Motor neuron (in vitro differentiated cells): ENCODE measurements at places on chromosomes 2 and 18.
A peak's percentile ranks its signal among the peaks of the same experiment; 100 is the strongest.

GRCh38 chr2:241061275-241061674 lies 40.8 kb downstream of the MTERF4 start:
- no peak for ATAC-seq

GRCh38 chr2:44886414-44886813 lies 55.1 kb upstream of the SIX3 start:
- no peak for ATAC-seq

GRCh38 chr2:177262092-177262491 lies 2.4 kb downstream of the NFE2L2 start:
- ATAC-seq, result no peak

GRCh38 chr18:70377317-70377799 lies 88.5 kb downstream of the SOCS6 start:
- ATAC-seq, result no peak

- no peak for ATAC-seq
Observed at GRCh38 chr2:159108181-159108893, 139.9 kb downstream of the TANC1 start.

DNA sequence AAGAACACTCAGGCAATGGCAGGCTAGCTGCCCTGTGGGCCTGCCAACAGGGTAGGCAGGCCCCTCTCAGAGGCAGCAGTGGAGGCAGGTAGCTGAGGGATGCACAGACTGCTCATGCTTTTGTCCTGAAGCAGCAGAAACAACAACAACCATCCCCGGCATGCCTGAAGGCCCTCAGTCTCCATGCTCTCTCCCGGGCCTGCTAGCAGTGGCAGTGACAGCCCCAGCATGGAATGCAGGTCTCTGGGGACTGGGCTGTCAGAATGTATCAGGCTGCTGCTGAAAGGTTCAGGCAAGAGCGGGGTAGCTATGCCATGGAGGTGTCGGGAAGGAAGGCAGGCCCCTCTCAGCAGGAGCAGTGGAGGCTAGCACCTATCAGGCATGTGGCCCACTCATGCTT lies 209.8 kb downstream of the KCNJ3 start:
- ATAC-seq, result no peak

DNA sequence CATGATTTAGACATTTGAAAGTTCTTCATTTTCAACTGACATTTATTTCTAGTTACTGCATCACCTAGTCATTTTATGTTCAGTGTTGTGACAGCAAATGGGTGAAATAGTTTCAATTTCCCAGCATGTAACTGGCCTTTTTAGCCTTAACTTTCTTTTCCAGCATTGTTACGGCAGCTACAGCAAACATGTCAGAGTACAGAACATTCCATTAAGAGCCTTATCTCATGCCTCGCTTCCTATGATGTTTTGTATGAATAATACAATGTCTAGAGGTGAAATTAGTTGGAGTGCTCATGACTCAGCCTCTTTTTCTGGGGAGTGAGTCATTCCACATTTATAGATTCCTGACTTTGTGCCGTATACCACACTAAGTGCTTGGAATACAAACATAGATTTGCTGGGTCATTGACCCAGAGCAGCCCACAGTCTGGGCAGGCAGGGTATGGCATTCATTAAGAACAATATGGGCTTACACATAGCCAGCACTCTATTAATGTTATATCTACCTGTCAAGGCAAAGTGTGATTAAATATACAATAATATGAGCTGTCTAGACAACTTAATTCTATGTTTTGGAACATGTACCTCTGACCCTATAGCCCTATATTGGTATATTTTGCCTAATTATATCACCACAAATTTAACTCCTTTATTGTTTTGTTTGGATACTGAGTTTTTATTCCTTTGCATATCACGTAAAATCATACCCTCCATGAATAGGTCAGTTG lies 72.2 kb downstream of the MAP2 start:
- peak; percentile 99 for ATAC-seq

GRCh38 chr2:54767921-54768320 lies 44.5 kb downstream of the EML6 start:
- no peak for ATAC-seq

- peak; percentile 24 for ATAC-seq
Observed at GRCh38 chr2:20925265-20925889, 102.5 kb upstream of the LDAH start.

- ATAC-seq, result peak; percentile 91
Observed at GRCh38 chr2:46554397-46554796, 75.0 kb downstream of the TMEM247 start.

DNA sequence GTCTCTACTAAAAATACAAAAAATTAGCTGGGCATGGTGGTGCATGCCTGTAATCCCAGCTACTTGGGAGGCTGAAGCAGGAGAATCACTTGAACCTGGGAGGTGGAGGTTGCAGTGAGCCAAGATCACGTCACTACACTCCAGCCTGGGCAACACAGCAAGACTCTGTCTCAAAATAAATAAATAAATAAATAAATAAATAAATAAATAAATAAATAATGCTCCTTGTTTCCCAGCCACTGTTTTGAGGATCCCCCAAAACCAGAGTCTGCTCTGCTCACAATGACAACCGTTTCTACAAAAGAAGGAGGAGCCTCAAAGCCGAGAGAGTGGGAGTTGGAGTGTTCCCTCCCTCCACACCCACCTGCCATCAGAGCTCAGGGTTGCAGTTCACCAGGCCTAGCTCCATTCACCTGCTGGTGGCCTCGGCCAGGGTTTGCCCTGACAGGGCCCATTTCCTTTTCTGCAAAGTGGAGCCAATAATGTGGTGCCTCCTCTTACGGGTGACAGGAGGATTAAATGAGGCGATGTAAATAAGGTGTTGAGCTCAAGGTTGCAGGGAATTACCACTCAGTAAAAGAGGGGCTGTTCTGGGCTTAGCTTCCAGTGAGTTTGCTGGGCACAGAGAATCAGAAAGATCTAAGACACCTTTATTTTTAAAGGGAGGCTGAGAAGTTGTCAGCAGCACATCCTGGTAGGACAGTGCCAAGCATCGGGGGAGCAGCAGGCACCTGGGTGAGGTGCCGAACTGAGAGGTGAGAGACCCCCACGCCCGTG lies 25.5 kb downstream of the CRACDL start:
- no peak for ATAC-seq

- ATAC-seq, result no peak
Observed at GRCh38 chr2:230564805-230565779, 147.6 kb upstream of the CAB39 start.

GRCh38 chr2:145484448-145485097 lies 964.7 kb upstream of the ZEB2 start:
- ATAC-seq, result peak; percentile 100

GRCh38 chr2:18247282-18248110 lies 313.0 kb downstream of the RDH14 start:
- no peak for ATAC-seq

DNA sequence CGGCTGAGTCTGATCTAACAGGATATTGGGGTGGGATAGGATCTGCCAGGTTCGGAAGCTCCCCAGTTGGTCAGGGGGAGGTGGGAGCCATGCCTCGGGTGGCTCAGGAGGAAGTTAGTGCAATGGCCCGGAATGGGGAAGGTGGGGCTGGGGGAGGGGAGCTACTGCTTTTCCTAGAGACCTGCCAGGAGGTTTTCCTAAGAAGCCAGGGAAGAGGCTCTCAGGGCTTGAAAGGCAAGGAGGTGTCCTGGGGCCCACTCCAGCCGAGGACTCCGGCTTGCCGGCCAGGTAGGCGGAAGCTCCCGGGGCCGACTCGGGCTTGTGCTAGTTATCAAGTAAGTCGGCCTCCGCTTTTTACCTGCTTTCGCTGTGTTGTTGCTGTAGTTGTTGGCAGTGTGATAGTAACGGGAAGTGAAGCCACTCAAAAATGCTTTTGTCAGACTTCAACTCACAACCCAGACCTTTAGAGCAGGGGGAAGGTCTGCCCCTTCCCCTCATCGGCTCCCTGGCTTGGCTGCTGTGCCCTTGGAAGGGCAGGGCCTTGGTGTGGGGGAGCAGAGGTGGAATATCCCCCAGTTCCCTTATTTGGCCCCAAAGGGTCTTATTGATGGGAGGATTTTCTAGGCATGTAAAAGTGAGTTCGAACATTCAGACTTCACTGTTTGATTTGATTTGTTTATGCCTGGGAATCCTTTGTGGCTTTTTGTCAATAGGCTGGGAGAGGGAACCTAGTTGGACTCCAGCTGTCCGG lies 5.4 kb downstream of the GDF7 start:
- ATAC-seq, result no peak

DNA sequence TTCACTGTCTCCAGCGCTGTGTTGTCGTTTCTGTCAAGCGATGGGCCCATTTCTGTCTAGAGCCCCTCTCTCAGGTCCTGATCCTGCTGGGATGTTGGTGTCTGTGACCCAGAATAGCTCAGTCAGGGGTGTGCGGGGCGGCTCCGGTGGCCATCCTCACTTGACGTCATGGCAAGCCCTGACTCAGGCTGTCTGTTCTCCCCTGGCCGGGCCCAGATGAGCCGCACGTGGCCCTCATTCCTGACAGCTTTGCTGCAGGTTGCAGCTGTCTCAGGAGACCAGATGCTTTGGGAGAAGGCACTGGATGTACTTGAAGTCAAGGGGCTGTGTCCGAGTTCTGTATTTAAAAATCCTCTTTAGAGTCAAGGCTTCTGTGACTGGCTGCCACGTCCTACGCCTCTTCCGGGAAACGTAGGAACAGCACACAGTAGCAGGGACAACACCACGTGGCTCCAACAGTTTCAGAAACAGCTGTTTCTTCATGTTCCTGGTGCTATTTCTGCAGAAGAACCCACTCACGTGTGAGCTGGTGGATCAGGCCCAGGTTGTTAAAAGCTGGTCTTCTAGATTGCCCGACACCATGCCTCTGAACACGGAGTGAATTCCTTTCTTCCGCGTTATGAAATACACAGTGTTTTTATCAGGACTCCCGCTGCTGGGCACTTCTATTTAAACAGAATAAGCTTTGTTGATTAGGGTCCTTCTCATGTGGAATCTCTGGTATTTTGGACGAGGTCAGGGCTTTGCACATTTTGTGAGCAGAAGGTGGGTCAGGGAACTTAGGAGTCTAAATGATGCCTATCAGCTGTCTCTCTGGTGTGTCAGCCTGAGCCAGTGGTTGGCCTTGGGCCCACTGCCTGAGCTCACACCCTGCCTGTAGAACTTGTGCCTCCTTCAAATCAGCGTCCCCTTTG lies 28.3 kb upstream of the NTSR2 start:
- peak; percentile 76 for ATAC-seq

GRCh38 chr2:45253151-45253550 lies 243.9 kb upstream of the SIX2 start:
- no peak for ATAC-seq

- ATAC-seq, result peak; percentile 51
Observed at GRCh38 chr2:234191819-234192407, 141.4 kb downstream of the SPP2 start.

DNA sequence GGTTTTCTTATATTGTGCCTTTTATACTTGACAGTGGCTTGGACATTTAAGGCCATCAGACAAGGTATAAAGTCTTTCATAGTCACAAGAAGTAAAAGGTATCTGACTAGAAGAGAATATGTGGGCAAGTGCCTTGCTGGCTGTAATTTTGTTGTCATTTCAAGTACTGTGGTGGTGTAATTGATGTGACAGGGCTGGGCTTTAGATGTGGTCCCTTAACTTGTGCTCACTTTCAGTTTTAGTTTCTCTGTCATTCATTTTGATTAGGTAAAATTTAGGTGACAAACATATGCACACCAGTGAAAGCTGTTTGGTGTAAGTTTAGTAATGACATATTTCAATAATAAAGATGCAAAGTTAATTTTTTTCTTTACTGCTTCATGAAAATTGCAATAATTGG lies 31.2 kb upstream of the TBR1 start:
- ATAC-seq, result no peak

DNA sequence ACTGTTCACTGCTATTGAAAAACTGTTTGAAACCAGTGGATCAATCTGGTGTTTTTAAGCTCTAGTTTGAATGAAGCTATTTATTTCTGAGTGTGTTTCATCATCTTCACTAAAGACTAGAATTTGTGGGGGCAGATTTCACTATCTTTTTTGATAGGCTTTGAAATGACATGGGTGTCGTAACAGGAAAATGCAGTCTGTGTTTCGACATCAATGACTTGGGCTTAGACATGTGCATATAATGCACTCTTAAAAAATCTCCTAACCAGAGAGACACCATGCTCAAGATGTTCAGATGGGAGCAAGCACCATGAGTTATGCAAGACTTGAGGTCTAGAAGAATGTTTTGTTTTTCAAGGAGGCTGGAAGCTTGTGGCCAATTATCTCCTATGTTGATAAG lies 221.6 kb downstream of the GPD2 start:
- ATAC-seq, result no peak

DNA sequence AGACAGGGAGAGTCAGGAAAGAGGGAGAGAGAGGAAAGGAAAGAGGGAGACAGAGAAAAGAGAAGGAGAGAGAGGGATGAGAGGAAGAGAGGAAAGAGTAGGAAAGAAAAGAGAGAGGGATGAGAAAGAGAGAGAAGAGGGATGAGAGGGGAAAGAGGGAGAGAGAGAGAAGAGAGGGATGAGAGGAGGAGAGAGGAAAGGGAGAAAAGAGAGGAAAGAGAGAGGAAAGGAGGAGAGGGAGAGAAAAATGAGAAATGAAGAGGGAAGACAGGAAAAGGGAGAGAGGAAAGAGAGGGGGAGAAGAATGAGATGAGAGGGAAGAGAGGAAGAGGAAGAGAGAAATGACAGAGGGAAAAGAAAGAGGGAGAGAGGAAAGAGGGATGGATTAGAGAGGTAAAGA lies 207.0 kb upstream of the SKOR2 start:
- ATAC-seq, result no peak

DNA sequence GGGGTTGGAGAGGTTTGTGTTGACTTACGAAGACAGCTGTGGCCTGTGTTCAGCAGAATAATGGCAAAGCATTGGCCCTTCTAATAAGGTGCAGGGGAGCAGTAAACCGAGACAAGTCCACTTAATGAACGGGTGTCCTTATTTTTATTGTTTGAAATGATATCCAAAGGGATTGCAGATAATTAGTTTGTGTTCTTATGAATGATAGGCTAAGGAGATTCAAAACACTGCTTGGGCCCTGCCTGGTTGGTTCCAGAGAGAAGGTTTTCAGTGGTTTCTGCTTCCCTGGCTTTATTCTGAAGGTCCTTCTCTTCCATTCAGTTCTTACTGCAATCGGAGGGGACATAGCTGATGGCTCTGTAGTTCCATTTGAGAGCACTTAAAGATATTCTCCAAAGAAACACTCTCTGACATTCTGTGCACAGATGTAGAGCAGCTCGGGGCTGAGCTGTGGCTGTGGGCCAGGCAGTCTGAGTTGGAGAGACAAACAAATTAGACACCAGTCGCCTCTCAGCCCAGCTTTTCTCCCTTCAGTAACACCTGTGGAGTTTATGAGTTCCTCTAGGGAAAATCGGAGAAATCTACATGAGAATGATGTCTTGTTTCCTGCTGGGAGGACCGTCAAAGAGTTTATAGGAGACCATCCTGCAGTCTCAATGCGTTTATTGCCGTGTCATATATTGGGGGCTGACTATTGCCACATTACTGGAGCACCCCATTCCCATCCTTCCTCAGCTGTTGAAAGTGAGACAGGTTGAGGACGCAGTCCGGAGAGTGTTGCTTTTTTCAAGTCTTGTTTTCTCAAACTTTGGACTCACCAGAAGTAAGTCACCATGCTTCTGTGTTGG lies 6.5 kb downstream of the GREB1 start:
- peak; percentile 40 for ATAC-seq

GRCh38 chr18:7224198-7224597 lies 6.7 kb upstream of the LRRC30 start:
- no peak for ATAC-seq
